Dermis blood vessel endothelial cell (primary cell): ENCODE measurements at places on chromosomes 11 and 22. TPM values are rescaled to one million over a fixed set of nuclear protein-coding genes. Genes with fewer than 3 reads are reported as not detected.
A peak's percentile ranks its signal among the peaks of the same experiment; 100 is the strongest.

The NRIP3 gene
- total RNA-seq, result 1.2 and 2.0 TPM in 2 replicates

The DDTL gene
- 0.34 and 0.98 TPM in 2 replicates for total RNA-seq

The PKDREJ gene
- total RNA-seq, result under 0.01 TPM in 1 of 2 replicates, not detected in the other

The TREH gene
- total RNA-seq, result not detected in 2 replicates

The MUC2 gene
- total RNA-seq, result not detected in 2 replicates

DNA sequence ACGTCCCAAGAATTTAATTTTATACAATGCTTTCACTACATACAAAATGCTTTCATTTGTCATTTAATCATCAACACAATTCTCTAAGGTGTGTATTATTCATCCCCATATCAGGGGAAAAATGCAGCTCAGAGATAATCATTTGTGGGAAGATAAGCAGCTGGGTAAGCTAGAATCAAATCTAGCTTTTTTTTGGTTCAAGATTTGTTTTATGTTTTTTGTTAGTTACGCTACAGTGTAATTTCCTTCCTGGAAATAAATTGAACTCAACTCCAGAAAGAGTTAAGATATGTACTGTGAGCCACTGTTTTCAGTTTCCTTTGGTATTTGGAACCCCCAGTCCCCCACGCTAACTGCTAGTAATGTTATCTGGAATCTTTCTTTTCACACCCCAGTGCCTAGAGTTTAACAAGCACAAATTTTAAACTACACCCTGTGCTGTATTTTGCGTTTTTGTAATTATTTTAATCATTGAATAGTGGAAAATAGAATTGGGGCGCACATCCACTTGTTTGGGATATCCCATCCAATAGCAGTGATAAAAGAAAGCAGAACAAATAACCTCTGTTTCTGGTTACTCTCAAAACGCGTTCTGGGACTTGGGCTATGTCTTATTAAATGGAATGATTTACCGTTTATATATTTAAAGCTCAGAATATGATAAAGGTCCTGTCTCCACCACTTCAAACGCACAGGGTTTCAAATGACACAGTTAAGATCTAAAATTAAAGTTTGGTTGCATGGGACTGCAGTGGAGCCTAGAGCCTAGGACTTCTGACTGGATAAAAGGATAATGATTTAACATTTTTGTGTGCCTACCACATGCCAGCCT, 2.1 kb upstream of the HSPA8 start:
- peak; percentile 55 for DNase-seq

DNA sequence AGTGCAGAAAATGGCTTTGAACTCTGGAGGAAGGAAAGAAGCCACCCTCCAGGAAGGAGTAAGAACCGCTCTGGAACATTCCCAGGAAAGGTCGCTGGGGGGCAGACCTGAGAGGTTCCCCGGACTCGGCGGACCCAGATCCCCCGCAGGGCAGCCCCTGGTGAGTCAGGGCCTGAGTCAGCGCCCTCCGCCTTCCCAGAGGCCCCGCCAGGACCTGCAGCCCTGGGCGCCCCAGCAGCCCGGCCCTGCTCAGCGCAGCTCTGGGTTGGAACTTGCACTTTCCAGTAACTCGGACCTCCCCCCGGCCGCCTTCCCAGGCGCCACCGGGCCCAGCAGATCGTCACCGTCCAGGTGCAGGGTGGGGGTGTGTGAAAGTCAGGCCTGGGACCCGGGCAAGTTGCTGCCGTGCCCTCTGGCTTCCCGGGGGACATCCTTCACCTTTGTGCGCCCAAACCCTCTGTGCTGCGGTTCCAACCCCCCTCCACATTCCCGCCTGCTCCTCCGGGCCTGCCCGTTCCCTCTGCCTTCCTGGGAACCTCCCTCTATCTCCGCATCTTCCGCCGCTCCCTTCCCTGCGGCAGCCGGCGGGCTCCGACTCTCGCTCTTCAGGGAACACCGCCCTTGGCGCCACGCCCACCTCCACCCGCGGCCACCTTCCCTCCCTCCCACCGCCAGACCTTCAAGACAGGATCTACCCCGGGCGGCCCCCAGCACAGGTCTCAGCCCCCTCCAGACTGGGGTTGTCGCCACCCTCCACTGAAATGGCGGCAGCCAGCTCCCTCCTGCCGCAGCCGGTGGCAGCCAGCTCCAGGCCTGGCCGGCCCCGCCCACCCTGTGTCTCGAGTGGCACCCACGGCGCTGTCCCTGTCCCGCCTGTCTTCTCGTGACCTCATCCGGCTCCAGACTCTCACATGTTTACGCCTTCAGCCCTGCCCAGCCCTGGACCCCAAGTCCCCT, 36.8 kb upstream of the WNT7B start:
- peak; percentile 95 for DNase-seq

DNA sequence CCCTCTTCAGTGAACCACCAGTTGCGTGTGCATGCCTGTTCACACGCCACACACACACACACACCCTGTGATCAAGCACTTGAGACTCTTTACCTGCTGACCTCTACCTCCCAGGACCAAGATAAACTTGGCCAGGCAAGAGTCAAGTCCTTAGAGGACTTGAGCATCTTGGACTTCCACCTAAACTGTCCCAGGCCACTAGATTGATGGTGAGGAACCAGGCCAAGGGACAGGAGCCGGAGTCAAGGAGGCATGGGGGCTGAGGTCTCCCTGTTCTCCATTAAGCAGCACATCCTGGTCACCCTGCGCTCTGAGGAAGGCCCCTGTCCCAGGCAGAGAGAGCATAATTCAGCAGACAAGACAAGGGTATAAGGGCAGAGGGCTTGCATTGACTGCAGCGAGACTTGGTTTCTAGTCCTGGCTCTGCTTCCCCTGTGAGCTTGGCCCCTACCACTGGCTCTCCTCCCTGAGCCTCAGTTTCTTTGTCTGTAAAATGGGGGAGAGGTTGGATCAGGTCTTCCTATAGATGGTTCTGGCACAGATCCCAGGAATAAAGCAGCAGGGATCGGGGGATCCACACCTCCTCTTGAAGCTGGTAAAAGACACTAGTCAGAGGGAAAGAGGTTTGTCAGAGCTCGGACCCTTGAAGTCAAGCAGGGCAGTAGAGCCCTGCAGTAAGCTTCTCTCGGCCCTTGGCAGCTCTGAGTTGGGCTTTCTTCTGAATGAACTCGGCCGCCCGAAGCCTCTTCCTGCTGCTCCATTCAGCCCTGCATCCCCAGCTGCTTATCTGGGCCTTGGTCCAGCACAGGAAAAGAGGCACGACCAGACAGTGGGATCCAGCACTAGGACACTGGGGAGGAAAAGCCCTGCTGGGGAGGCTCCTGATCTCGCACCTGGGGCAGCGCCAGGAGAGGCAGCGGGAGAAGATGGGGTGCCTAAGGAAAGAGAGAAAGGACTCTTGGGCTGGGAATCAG, 2.0 kb downstream of the CREB3L1 start:
- peak; percentile 72 for DNase-seq

DNA sequence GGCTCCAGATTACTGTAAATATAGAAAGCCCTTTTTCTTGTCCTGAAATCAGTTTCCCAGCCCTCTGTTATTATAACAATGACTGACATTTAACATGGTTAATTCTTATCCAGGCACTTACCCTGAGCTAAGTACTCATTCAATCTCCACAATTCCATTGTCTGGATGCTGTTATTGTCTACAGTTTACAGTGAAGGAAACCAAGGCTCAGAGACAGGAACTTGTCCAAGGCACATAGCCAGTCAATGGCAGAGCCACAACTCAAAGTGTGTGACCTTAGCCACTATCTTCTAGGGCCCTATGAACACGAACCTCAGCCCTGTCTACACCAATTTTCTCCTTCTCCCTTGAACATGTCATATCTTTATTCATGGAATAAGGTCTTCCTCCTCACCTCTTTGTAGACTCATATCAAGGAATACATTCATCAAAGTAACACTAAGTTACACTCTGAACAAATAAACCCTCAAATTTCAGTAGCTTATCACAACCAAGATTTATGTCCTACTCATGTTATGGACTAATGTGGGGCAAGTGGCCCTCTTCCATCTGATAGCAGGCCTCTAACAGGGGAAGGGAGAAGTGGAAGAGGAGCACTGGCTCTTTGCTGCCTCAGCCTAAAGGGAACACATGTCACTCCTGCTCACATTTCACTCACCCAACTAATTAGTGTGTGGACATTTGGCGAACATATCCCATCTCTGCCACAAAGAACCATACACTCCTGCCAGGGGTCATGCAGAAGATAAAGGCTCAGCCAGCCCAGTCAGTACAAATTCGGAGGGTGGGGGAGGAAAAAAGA, 39.3 kb upstream of the APLNR start:
- peak; percentile 71 for DNase-seq

DNA sequence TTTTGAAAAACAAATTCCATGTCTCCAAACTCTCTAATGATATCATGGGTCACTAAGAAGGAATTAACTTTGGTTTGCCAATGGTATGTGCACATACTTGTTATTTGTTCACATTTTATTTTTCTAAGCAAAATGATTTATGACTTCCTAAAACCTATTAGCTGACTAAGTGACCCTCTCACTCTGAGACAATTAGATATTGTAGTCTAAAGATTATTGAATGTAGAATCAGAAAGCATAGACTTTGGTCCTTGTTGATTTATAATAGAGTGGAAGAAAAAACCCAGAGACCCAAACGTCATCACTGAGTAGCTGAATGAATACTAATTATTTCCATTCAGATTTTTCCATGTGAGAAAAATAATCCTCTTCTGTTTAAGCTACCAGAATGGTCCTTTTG, 243.5 kb upstream of the ANO3 start:
- no peak for DNase-seq

DNA sequence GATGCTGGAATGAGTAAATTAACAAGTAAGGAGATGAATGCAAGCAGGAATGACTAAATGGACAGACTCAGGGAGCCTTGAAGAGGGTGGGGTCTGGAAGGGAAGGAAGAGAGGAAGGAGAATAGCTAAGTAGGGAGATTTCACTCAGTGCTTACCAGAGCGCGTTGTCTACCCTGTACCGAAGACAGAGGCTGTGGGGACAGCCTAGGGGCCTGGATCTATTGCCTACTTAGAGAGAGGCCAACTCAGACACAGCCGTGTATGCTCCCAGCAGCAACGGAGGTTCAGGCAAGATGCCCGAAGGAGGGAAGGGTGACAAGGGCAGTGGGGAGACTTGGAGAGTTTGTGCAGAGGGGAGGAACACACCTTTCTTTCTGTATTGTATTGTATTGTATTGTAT, at the start of gene FOLR2:
Gene FOLR2 (plus strand): TSS at position 157 of the 400 bp plus-strand sequence. CDS start 1,791 bp downstream, outside the sequence.
- DNase-seq, result no peak

DNA sequence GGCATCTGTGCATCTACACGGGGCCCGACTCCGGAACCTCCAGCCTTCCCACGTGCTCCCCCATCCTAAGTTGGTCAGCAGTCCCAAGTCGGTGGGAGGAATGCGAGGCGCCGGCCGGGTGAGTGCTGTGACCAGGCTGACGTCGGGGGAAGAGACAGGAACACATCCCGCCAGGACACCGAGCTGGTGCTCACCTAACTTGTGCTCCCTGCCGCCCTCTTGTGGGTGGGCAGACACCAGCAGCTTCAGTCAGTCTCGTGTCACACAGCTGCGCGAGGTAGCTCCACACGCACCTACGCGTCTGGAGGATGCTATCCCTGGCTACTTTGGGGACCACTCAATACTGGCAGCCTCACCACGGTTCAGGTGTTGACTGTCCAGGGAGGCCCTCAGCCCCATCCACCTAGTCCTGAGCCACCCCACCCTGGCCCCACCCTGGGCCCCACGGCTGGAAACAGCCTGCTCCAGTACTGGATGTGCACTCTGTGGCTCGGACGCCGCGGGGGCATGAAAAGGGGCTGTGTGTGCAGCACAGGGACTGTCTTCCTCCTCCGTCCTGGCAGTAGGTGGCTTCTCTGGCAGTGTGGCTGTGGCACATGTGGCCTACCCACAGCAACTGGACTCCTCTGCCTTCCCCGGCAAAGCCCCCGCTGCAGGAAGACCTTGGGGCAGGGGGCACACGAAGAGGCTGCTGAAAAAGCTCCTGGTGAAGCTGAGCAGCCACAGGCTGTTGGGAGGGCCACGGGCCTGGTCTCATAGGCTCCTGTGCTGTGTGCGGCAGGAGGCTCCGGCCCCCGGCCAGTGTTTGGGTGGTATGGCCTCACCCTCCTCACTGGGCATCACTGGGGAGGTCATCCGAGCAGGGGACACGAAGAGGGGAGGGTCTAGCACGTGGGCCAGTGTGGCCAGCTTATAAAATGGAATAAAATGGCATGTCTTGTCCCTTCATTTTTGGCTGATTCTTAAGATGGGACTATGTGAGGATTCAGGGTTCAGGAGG, 11.2 kb upstream of the BID start:
- DNase-seq, result peak; percentile 54

- DNase-seq, result no peak
Observed at GRCh38 chr11:27242591-27242990, 120.4 kb downstream of the CCDC34 start.

DNA sequence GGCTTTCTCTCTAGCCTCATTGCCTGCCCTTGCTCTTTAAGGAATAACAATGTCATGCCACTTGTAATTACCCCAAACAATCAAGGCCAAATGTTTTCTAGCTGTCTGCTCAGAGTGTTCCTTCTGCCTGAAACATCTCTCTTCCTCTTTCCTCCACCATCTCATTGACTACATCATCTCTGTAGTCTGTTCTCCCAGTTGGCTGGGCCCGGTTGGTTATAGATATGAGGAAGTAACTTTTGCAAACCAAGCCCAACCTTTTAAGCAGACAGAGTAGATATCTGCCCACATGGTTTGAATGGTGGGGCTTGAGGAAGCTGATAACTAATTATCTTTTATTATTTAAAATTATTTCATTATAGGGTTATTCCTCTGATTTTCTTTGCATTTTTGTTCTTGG, 104.5 kb downstream of the NTM start:
- DNase-seq, result no peak

DNA sequence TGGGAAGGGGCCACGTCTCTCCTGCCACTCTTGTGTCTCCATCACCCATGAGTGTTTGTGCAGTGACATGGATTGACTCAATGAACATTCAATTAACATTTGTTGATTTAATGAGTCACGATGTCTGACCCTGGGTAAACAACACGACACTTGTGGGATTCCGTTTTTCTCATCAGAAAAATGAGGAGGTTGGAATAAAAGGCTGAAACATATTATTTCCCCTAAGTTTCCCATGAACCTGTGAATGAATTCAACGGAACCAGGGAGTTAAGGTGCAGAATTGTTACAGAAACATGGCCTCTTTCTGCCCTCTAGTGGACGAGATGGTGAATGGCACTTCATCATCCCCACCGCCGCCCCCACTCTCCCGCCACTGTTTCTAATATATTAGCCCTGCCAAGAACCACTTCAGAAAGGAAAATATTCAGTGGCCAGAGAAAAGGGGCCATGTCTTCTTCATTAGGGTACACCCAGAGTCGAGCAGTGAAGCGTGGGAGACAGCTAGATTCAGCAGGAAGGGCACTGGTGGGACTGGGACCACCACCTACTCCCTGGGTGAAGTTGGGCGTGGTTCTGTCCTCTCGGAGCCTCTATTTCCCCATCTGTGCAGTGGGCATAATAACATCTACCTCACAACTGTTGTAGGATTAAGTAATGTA, 46.3 kb upstream of the SYT13 start:
- peak; percentile 66 for DNase-seq
